ENCODE measurements at places on chromosomes 1 and 21.

DNA sequence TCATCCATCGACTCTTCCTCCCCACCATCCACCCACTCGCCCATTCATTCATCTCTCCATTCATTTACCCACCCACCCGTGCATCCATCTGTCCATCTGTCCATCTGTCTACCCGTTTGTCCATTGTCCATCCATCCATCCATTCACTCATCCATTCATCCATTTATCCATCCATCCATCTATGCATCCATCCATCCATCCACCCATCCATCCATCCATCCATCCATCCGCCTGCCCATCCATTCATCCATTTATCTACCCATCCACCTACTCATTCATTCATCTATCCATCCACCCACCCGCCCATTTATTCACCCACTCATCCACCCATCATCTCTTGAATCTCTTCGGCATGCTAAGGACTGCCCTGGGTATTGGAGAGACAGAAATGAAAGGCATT is 18.5 kb downstream of the ARHGEF10L start:
- H3K27me3 ChIP-seq, result no peaks in the 10 kb centered on the region
- no peaks in the 10 kb centered on the region for H3K36me3 ChIP-seq
- H3K4me1 ChIP-seq, result peaks cover 3% of the 10 kb centered on the region
- no peak overlapping the region for H3K4me3 ChIP-seq
- DNase-seq, result no peak

DNA sequence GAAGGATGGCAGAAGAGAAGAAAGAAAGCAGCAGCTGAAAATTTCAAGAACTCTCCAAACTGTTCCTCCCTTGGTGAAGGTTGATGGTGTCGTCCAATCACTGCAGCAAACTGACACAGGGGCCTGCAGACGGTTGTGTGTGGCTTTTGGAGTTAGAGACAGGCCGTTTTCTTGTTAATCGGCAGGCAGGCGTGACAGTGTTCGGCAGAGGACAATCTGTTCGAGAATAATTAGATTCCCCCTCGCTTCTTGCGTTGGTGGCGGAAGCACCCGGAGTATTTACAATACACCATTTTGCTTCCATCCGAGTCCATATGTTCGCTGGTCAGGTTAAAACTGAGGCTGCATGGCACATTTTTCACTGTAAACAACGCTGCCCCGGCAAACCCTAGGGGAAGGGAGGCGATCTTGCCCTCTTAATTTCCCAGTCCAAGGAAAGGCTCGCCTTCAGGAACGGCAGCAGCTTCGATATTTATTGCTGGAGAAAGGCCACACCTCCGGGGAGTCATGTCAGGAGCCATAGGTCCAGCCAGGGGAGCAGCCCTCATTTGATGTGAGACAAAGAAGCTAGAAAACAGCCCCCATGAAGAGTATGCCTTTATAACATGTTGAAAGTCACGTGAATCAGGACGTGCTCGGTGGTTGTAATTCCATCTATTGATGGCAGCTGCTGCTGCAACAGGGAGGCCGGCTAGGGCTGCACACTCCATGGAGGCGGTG is 360.1 kb downstream of the SMYD3 start:
- no peak overlapping the region for H3K27ac ChIP-seq
- H3K4me1 ChIP-seq, result no peaks in the 10 kb centered on the region
- no peak for DNase-seq
- no peak overlapping the region for H3K4me3 ChIP-seq
- H3K36me3 ChIP-seq, result no peaks in the 10 kb centered on the region

GRCh38 chr1:39609618-39610331 is 29.7 kb downstream of the HEYL start:
- no peak overlapping the region for H3K4me3 ChIP-seq
- peak; percentile 18 for DNase-seq

DNA sequence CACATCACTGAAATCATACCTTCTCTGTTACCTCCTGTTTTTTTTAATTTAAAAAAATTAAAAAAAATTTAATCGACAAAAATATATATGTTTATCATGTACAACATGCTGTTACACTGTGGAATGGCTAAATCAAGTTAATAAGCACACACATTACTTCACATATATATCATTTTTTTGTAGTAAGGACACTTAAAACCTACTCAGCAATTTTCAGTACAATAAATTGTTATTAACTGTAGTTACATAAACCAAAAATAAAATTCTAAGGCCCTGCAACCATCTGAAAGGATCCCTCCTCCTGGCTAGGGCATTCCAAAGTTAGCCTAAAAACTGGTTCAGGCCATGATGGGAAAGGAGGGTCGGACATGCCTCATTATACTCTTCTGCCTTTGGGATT is 23.6 kb upstream of the COQ8A start:
- H3K27me3 ChIP-seq, result no peaks in the 10 kb centered on the region
- no peak for DNase-seq
- no peak overlapping the region for H3K4me3 ChIP-seq
- no peaks in the 10 kb centered on the region for H3K36me3 ChIP-seq

DNA sequence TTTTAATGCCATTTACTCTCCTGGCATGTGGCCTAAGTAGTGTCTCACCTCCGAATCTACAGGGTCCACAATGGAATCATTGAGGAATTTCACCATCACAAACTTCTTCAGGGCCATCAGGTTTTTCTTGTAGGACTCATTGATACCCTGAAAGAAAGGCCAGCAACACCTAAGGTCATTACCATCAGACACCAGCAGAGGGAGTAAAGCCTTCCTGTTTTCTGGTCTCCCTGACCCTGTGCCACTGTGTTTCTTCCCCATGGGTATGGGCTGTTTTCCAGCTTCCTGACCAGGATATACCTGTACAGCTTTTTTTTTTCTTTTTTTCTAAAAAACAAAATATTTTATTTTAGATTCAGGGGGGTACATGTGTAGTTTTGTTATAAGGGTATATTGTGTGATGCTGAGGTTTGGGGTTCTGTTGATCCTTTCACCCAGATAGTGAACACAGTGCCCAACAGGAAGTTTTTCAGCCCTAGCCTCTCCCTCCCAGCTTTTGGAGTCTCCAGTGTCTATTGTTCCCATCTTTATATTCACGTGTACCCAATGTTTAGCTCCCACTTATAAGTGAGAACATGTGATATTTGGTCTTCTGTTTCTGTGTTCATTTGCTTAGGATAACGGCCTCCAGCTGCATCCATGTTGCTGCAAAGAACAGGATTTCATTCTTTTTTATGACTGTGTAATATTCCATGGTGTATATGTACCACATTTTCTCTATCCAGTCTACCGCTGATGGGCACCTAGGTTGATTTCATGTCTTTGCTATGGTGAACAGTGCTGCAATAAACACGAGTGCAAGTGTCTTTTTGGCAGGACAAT is 18.3 kb downstream of the PPT1 start:
- H3K27me3 ChIP-seq, result no peaks in the 10 kb centered on the region
- no peak overlapping the region for H3K27ac ChIP-seq
- no peaks in the 10 kb centered on the region for H3K36me3 ChIP-seq
- no peaks in the 10 kb centered on the region for H3K4me1 ChIP-seq
- no peak overlapping the region for H3K4me3 ChIP-seq

DNA sequence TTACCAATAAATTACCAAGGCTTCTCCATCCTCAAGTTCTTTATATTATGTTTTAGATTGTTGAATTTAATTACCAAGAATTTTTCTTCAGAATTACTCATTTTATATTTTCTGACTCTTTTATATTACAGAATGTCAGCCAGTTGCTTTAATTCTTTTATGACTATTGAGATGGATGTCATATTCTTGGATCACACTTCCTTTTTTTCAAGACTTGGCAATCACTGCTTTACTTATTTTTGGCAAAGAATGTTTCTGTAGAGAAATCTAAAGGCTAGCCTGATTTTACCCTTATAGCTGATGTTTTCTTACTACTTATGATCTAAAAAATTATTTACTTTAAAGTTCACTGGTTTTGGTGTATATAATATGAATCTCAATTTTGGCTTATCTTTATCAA is 721.1 kb upstream of the TMPRSS15 start:
- no peak for DNase-seq
- no peaks in the 10 kb centered on the region for H3K27me3 ChIP-seq
- no peak overlapping the region for H3K27ac ChIP-seq
- H3K4me1 ChIP-seq, result no peaks in the 10 kb centered on the region
- no peaks in the 10 kb centered on the region for H3K36me3 ChIP-seq
